ENCODE measurements at places on chromosomes 16 and 17. TPM values are rescaled to one million over a fixed set of nuclear protein-coding genes. Genes with fewer than 3 reads are reported as not detected.

ZNF75A gene
- total RNA-seq = 24.6 TPM

TSNAXIP1 gene
- not detected for total RNA-seq

CHST4 gene
- not detected for total RNA-seq

CTRL gene
- 3.2 TPM for total RNA-seq

HS3ST2 gene
- total RNA-seq = 11.8 TPM

PEX12 gene
- total RNA-seq = 2.9 TPM

MYADML2 gene
- total RNA-seq = not detected

C17orf107 gene
- total RNA-seq = 1.7 TPM
